ENCODE measurements at places on chromosomes 1 and 21.

GRCh38 chr1:48691429-48692001, 85.2 kb downstream of the BEND5 start:
- DNase-seq: no peak

DNA sequence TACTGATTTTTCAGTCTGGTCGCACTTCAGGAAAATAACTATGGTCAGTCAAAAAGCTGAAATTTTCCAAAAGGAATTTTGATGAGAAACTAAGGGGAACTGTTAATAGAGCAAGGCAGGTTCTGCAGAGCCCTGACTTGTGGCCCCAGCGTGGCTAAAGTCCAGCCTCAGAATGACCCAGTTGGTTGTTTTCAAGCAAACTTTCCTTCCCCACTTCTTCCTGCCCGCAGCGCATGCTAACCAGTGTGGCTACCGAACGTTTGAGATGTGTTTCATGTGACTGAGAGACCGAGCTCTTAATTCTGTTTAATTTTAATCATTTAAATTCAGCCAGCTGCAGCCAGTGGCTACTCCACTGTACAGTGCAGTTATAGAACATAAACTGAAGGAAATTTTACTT, 6.2 kb upstream of the IL10RB start:
- DNase-seq: no peak

DNA sequence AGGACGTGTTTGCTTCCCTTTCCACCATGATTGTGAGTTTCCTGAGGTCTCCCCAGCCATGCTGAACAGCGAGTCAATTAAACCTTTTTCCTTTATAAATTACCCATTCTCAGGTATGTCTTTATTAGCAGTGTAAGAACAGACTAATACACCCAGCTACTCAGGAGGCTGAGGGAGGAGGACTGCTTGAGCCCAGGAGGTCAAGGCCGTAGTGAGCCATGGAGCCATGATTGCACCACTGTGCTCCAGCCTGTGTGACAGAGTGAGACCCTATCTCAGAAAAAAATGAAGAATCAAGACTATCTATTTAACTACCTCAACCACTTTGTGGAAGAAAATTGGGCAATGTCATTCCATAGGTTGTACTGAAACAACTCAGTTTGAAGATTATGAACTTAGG, 54.6 kb upstream of the SEC16B start:
- DNase-seq: no peak

DNA sequence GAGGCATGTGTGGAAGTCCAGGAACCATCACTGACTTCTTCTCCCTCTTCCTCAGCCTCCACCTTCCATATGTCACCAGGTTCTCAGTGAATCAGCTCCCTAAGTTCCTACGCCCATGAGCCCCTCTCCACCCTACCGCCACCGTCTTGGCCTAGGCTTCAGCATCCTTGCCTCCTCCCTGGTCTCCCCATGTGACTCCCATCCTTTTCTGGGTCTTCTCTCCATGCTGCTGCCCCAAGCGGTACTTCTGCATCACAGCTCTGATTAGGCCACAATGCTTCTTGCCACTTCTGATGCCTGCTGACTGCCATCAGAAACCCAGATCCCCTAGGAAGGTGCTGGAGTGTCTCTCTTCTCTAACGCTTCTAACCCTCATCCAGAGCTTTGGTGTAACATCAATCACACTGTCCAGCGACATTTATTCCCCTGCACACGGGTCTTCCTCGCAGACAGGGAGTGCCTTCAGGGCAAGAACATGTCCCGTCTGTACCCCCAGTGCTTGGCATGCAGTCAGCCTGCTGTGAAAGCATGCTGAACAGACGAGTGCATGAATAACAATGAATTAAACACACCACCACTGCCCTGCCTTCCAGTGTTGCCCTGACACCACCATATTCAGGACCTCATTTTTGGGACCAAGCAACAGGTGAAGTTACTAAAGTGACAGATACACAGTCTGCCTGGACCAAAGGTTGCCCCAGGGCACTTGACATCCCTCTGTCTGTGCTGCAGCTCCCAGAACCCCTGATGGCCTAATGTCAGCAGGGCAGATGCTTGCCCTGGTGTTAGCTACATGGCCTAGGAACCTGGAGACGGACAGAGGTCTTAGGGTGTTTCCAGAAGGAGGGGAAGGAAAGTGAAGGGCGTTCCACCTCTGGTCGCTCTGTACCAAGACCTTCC, 158.7 kb upstream of the EDN2 start:
- DNase-seq: no peak

DNA sequence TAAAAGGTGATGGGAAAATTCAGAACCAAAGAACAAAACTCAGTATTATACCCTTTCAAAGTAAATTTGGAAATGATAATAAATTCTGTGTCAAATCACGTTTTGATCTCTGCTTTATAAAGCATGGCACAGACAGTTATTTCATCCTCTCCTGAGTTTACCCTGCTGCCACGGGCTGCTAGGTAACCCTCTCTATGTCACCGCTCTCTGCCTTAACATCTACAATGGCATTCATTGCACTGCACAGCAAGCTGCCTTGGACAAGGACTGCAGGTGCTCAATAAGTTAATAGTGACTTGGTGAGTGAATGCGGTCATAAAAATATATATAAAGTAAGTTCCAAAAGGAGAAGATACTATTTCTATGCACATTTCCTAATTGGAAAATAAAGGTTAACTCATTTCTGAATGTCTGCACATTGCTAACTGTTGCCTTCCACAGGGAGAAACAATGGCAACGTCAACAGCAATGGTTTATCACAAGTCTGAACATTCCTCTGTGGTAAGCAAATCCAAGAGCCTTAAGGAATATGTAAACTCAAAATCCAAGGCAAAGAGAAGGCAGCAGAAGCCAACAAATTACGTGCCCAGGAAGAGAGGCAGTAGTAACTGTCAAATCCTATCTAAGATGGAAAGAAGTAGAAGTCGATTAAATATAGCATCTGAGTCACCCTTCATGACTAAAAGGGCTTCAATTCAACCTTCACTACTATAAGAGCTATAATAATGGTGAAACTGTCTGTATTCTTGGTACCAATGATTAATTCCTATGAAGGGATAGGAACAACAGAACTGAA, 19.4 kb downstream of the FYB2 start:
- no peak for DNase-seq

- peak; percentile 91 for DNase-seq
These were observed 618 bp downstream of the TRAPPC10 start for GRCh38 chr21:44012474-44013379.

- no peak for DNase-seq
These were observed 5.0 kb downstream of the SPATA46 start for GRCh38 chr1:162371611-162372010.

DNA sequence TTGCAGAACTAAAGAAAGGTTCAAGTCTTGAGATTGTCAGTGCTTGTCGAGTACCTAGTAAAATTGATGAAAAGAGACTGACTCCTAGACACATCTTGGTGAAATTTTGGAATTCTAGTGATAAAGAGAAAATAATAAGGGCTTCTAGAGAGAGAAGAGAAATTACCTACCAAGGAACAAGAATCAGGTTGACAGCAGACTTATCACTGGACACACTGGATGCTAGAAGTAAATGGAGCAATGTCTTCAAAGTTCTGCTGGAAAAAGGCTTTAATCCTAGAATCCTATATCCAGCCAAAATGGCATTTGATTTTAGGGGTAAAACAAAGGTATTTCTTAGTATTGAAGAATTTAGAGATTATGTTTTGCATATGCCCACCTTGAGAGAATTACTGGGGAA, 16.3 kb downstream of the L1TD1 start:
- no peak for DNase-seq

- DNase-seq: no peak
These were observed 32.0 kb downstream of the PGBD5 start for GRCh38 chr1:230394134-230394533.

DNA sequence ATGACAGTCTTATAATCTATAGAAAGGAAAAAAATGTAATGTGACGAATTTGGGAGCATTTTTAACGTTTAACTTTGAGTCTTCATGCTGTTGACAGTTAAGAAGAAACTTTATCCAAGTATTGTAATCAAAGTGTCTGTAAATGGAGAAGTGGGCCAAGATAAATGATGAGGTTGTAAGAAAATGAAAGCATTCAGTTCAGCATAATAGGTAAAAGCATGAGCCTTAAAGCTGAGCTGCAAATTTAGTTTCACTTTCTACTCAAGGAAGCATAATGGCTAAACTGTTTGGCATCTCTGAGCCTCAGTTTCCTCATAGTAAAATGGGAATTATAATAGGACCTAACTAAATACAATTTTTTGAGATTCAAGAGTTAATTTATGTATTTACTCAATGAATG, 1554.8 kb downstream of the KCNT2 start:
- no peak for DNase-seq

- no peak for DNase-seq
These were observed 5.1 kb upstream of the C1orf162 start for GRCh38 chr1:111468717-111469100.

DNA sequence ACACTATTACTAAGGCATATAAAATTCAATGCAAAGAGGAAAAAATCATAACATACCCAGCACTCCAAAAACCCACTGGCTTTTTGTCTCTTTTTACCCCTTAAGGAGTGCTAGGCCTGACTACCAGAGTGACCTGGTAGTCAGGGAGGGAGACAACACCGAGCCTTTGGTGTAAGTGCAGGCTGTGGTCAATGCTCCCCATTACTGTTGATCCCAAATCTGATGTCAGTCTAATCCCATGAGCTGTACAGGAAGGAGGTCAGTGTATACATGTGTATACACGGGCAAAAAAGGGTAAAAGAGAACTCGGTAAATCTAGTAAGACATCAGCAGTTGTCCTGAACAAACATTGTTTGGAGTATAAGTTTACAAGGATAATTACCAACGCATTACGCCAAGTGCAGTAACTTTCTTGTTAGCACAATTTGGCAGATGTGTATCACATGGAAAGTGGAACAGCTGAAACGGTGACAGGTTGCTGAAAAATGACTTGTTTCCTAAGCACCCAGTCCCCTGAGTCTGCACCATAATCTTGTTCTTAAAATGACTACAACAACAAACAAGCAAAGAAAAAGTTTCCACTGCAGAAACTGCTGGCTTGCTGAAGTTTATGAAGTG, 217.9 kb downstream of the KCNH1 start:
- no peak for DNase-seq

- no peak for DNase-seq
These were observed 442.4 kb downstream of the CAMTA1 start for GRCh38 chr1:7227654-7228053.

DNA sequence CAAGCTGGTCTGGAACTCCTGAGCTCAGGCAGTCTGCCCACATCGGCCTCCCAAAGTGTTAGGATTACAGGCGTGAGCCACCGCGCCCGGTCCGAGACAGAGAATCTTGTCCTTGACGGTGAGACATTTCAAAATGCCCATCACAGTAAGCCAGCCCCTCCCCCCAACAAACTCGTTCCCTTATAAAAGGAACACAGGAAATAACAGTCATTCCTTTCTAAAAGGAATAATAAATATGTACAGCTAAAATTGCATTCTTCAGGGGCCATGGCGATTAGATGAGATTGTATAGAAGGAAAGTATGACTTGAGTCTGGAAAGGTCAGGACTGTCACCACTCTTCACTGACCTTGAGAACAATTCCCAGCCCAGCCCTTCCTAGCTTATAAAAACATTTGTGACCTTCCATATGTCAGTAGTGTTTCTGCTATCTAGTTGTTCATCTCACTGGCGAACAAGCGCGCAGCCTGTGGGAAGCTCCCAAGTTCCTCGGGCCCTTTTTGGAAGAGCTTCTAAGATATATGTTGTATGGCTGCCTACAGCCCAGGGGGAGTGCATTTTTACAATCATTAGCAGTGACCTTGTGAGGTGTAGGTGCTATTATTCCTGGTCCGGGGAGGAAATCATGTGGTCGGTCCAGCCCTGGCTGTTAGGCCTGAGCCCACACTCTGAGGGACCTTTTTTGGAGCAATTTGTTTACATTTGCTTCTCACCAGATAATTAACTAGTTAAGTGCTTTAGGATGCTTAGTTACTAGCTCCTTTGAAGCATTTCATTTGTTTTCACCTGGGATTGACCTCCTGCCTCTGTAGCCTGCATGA, 8.7 kb downstream of the SZRD1 start:
- no peak for DNase-seq

DNA sequence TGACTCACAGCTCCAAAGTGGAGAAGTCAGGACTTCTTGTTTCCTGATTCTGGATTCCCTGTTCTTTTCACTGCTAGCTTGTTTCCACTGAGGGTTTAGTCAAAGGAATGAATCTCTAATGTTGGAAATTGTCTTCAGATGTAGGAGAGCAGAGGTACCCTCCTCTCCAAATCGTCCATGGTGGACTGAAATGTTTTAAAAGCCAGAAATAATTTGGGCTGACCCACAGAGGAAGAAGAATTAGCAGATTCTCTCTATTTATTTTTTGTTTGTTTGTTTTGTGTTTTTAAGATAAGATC, 30.4 kb downstream of the GPA33 start:
- no peak for DNase-seq

GRCh38 chr1:30668546-30669327, 54.6 kb downstream of the MATN1 start:
- no peak for DNase-seq

- no peak for DNase-seq
These were observed 143.6 kb upstream of the WNT4 start for GRCh38 chr1:22286491-22286890.

GRCh38 chr1:89516055-89516454, 8.6 kb upstream of the LRRC8B start:
- DNase-seq: no peak

DNA sequence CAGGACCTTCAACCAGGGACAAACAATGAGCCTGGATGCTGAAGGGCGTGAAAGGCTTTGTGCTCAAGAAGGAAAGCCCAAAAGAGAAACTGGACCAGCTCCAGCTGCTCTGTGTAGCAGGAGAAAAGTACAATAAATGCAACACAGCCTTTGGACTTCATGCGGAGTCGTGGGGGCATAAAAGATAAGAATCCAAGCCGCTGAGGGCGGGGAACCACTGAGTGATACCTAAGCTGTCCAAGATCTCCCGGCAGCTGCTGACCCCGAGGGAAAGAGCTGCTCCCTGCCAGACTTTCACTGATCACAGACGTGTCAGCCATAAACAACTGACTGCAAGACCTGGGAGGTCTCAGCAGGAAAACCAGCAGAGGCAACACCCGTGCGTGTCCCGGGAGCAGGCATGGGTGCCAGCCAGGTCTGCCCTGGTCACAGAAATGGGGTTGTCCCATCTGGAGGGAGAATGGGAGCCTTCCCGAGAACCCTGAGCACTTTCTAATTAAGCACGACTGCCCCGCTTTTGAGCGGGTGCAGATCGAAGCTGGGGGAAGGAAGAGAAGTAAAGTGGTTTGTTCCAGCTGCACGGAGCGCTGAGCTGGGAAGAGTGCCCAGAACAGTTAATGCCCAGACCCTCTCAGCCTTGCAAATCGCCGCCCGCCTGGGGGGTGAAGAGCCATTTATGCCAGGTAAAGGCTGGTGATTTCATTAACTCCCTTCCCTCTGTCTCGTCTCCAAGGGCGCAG, 68.3 kb upstream of the TARDBP start:
- DNase-seq: no peak

DNA sequence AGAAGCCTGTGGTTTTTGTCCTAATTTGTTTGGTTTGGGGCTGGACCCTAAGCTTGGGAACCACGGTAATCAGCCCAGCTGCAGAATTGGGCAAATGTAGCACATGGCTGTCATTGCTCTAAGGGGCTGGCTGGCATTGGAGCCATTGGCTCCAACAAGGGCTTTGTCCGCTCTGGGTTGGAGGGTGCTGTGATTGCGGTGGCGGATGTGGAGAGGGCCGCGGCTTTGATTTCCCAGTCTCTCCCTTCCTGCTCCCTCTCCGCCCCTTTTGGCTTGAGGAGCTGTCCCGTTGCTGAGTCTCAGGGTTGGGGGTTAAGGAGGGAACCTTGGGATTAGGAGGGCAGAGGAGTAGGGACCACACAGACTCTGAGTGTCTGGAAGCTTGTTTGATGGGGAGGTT, 91.7 kb upstream of the CD34 start:
- DNase-seq: no peak

GRCh38 chr21:34131586-34131985, 58.2 kb downstream of the MRPS6 start:
- no peak for DNase-seq

GRCh38 chr1:248841702-248842395, 3.8 kb downstream of the ZNF672 start:
- DNase-seq: peak; percentile 40

Measured in activated CD4-positive, alpha-beta T cell treated with anti-CD3 and anti-CD28 coated beads, Interleukin-2, amount 50 U/mL, for 48 hours (primary cell).